ENCODE measurements at places on chromosomes 1 and 21.

GRCh38 chr1:75083848-75084514, 50.2 kb upstream of the LHX8 start:
- DNase-seq: no peak

- no peak for DNase-seq
Observed at GRCh38 chr1:117740496-117740895, 134.6 kb downstream of the TENT5C start.

DNA sequence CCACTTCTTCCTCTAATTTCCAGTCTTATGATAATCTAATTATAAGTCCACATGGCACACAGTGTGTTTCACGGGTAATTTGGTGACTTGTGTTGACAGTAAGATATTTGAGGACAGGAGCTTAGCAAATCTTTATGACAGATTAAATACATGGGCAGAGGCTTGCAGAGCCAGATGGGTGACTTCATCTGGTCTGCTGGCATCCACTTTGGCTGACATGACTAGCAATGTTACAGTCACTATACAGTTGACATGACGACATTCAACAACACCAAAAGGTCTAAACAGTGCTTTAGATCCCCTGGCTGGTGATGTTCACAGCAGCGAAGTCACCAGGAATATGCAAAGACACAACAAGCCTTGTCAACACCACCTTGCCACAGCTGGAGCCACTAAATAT, 147.2 kb downstream of the ETS2 start:
- no peak for DNase-seq

DNA sequence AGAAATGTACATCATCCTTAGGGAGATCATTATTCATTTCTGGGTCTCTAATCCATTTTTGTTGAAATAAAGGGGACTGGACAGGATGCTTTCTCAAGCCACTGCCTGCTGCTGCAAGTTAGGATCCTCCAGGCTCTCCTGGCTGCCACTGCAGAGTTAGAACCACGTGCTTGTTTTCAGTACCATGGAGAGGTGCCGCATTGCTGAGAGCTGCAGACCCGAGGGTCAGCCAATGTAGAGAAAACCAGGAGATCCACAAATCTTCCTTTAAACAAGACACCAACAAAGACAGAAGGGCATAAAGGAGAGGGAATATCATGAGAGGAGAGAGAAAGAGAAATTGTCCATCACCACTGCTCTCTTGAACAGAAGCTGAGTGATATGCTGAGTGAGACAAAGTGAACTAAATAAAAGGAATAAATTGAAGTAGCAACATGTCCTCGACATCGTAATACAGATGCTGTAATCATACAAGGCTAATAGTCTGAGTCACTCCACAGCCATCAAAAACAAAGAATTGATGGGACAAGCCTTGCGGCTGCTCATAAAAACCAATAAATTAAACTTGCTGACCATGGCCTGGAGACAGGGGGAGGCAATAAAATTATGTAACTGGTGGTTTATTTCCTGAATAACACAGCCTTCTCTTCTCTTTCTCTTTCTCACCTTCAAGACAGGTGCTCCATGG, 255.7 kb downstream of the OMA1 start:
- no peak for DNase-seq

- DNase-seq: no peak
Observed at GRCh38 chr21:29196670-29197191, 66.3 kb downstream of the MAP3K7CL start.

- DNase-seq: no peak
Observed at GRCh38 chr1:185433667-185434066, 116.6 kb upstream of the IVNS1ABP start.

DNA sequence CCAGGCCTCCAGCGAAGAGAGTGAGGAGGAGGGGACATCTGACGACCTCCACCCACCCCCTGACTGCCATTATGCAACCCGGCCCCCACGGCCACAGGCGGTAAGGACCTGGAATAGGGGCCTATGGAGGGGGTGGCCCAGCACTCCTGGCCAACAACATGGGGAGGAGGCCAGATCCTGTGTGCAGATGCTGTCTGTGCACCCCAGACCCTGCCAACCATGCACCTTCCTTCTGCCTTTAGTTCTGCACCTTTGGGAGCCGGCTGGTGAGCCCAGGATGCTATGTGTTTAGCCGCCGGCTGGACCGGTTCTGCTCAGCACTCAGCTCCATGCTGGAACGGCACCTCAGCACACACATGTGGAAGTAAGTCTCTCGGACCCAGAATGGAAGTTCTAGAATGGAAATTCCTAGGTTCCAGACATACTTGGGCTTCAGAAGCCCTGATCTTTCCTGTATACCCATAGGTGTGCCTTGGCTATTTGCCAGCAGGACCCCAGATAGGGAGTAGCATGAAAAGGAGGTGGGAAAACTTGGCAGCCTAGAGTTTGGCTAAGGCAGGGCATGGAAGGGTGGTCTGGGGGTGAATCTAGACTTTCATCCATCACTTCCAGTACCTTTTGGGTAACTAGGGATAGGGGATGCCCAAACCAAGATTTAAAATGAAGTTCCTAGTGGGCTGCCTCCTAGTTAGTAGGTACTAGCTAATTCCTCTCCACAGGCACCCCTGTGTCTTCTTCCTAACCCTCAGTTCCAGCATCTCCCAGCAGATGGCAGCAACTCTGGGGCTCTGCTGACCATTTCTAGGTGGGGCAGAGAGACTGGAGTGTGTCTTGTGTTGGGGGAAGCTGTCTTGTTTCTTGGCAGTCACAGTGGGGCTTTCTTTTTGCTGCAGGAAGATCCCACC, 3.6 kb upstream of the CYB561D1 start:
- DNase-seq: peak; percentile 66
